Activated CD4-positive, alpha-beta T cell treated with anti-CD3 and anti-CD28 coated beads, Interleukin-2, amount 10 ng/mL, durations not matched to agents 24 days and 14 days (primary cell): ENCODE measurements at places on chromosomes 11 and 22. TPM values are rescaled to one million over a fixed set of nuclear protein-coding genes. Genes with fewer than 3 reads are reported as not detected.

- DNase-seq: no peak
- H3K27ac ChIP-seq: no peak overlapping the region
- H3K36me3 ChIP-seq: no peaks in the 10 kb centered on the region
These were observed 470.5 kb downstream of the ETS1 start for GRCh38 chr11:128116885-128117284.

DNA sequence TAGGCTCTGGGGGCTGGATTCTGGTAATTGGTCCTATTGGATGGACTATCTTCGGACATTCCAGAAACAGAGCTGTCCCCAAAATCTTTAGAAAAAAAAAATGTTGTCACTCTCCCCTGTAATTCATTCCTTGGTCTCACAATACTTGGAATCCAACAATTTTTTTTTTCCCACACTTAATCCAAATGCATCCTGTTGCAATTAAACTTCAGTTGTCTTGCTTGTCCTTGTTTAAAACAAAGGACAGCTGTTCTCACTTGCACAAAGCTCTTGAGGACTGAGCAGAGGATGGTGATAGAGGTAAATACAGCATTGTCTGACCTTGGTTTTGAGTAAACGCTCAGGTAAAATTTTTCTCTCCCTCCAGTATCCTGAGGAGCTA lies 75.3 kb downstream of the SC5D start:
- H3K27me3 ChIP-seq: no peaks in the 10 kb centered on the region
- peak overlapping the region; percentile 65 for H3K4me3 ChIP-seq
- H3K27ac ChIP-seq: peak overlapping the region; percentile 76
- peaks cover 35% of the 10 kb centered on the region for H3K4me1 ChIP-seq
- DNase-seq: no peak

ALX4 gene
- total RNA-seq: not detected in 2 replicates

DNA sequence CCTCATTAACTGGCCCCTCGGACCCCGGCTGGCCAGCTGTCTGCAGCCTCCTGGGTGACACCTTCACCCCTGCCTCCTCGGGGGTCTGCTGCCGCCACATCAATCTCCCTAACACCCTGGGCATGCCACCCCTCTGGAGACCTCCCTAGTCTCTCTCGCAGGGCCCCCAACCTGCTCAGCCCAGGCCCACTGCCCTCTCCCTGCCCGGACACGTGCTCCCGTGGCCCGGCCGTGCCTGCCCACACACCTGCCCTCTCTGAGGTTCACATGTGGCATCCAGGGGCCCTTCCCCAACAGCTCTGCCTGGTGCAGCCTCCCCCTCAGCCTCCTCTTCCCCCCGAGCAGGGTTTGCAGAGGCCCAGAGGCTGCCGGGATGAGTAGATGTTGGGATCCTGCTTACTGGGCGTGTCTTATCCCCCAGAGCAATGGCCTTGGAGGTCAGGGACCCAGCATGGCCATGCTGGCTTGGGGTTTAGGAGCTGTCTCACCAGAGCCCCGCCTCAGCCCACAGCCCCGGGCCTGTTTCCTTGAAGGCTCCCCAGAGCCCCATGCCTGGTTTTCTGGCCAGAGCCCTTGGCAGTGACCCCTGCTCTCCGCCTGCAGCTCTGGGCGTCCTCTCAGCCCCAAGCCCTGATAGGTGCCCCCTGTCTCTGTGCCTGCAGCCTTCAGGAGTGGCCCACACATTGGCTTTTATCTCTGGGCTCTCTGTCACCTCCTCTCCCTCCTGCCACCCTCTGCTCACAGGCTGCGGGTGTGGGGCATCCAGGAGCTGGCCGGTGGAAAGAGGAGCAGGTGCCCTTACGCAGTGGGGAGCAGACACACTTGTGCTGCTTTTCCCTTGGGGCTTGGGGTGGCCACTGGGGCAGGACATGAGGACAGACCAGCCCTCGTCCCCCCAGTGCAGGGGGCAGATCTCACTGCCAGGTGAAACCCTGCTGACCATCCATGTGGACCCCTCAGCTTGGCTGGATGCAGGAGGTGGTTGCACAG lies 25.7 kb upstream of the SEPTIN5 start:
- no peaks in the 10 kb centered on the region for H3K4me1 ChIP-seq
- peaks cover 8% of the 10 kb centered on the region for H3K27me3 ChIP-seq
- H3K4me3 ChIP-seq: no peak overlapping the region
- DNase-seq: no peak

DNA sequence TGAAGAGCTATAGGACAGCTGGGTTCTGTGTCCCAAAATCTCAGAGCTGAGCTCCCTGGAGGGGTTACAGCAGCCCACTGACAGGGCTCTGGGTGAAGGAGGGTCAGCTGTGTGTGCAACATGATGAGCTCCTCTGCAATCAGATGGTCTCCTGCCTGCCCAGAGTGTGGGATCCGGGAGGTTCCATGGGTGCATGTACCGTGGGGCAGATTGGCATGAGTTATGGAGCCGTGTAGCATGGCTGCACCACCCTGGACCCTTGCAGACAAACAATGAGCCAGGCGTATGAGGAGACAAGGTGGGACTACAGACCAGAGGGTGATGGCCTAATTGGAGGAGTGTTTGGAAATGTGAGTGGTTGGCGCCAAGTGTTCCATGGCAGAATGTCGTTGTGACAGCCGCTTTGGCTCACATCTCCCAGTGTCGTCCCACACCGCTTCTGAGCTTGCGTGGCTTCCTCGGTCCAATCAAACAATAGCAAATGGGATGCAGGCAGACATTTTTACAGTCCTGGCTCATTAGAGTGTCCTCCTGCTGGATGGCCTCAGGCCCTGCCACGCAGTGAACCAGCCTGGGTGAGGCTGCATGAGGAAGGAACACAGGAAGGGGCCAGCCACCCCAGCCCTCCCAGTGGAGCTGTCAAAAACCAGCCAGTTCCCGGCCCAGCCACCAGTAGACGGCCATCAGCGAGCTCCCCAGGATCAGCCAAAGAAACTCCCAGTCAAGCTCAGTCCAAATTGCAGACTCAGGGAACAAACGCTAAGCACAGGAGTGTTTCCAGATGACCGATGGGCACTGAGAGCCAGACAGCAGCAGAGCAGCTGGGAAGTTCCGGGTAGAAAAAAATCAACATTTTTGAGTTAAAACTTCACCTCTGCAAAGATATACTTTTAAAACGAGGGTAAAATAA lies 1066.9 kb downstream of the BRD1 start:
- DNase-seq: no peak
- no peaks in the 10 kb centered on the region for H3K27me3 ChIP-seq
- no peak overlapping the region for H3K4me3 ChIP-seq
- H3K36me3 ChIP-seq: no peaks in the 10 kb centered on the region
- H3K27ac ChIP-seq: no peak overlapping the region

DNA sequence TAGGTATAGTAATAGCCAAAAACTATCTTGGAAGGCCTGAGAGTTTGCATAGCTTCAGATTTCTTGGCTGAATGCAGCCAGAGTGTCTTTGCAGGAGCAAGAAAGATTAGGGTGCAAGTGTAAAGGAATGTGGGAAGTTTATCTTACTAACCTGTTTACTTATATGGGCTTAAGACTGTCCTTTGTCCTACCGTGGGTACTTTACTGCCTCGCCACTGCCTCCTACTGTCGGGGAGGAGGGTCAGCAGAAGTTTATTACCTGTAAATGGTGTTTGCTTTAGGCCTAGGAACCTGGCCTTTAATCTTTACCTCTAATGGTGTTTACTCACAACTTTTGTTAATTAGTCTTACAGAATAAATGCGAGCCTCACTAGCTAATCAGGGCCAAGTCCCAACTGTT lies 633.8 kb downstream of the DLG2 start:
- H3K27ac ChIP-seq: no peak overlapping the region
- no peak overlapping the region for H3K4me3 ChIP-seq
- H3K36me3 ChIP-seq: no peaks in the 10 kb centered on the region
- no peaks in the 10 kb centered on the region for H3K4me1 ChIP-seq
- H3K27me3 ChIP-seq: no peaks in the 10 kb centered on the region
- no peak for DNase-seq

PRR33 gene
- not detected in 2 replicates for total RNA-seq

GRCh38 chr11:26227301-26227746 lies 104.6 kb upstream of the ANO3 start:
- no peaks in the 10 kb centered on the region for H3K4me1 ChIP-seq
- H3K36me3 ChIP-seq: no peaks in the 10 kb centered on the region
- H3K27me3 ChIP-seq: no peaks in the 10 kb centered on the region
- DNase-seq: no peak

- H3K4me1 ChIP-seq: peaks cover 42% of the 10 kb centered on the region
- H3K27me3 ChIP-seq: no peaks in the 10 kb centered on the region
- H3K27ac ChIP-seq: peak overlapping the region; percentile 84
- H3K36me3 ChIP-seq: peaks cover 45% of the 10 kb centered on the region
These were observed 27.2 kb upstream of the ADORA2A start for GRCh38 chr22:24400034-24400725.

DNA sequence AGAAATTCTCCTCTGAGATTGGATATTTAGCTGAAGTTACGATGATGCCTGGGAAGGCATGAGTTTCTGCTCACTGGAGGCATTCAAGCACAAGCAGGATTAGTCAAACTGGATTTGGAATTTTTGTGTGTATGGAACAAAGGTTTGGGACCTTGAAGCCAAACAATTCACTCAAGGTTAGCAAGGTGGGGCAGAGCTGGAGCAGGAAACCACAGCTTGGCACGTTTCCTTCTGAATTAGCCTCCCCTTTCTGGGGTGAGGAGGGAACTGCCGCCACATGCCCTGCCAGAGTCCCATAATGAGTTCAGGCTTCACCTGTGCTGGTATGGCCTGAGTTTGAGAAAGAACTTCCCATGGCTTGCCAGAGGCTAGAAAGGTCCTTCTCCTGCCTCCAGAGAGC lies 50.9 kb upstream of the RRAS2 start:
- H3K36me3 ChIP-seq: no peaks in the 10 kb centered on the region
- peaks cover 36% of the 10 kb centered on the region for H3K4me1 ChIP-seq
- H3K4me3 ChIP-seq: no peak overlapping the region
- H3K27ac ChIP-seq: no peak overlapping the region
- H3K27me3 ChIP-seq: no peaks in the 10 kb centered on the region
- DNase-seq: no peak

GRCh38 chr11:113176599-113177360 lies 137.6 kb upstream of the TTC12 start:
- H3K4me1 ChIP-seq: no peaks in the 10 kb centered on the region
- H3K36me3 ChIP-seq: no peaks in the 10 kb centered on the region
- H3K4me3 ChIP-seq: no peak overlapping the region

DNA sequence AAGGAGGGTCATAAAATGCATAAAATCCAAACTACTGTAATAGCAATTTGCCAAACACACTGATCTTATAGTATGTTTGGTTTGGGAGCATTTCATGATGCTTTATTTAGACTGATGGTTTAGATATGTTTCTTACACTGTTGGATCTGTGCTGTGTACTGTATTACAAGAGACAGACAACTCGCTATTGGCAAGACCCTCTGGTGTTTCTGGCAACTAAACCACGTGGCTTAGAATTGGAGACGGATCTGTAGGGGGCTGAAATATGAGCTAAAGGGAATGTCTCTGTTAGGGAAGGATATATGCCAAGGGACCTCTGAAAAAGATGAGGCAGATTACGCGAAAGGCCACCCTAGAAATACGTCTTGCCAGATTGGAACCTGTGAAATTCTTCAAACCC lies 208.7 kb downstream of the BARX2 start:
- no peaks in the 10 kb centered on the region for H3K4me1 ChIP-seq
- no peak overlapping the region for H3K4me3 ChIP-seq
- H3K36me3 ChIP-seq: no peaks in the 10 kb centered on the region
- H3K27me3 ChIP-seq: no peaks in the 10 kb centered on the region
- H3K27ac ChIP-seq: no peak overlapping the region

AASDHPPT gene
- 43.8 and 45.7 TPM in 2 replicates for total RNA-seq

ACRV1 gene
- total RNA-seq: not detected in 2 replicates

AMPD3 gene
- total RNA-seq: 14.5 and 18.3 TPM in 2 replicates

DNA sequence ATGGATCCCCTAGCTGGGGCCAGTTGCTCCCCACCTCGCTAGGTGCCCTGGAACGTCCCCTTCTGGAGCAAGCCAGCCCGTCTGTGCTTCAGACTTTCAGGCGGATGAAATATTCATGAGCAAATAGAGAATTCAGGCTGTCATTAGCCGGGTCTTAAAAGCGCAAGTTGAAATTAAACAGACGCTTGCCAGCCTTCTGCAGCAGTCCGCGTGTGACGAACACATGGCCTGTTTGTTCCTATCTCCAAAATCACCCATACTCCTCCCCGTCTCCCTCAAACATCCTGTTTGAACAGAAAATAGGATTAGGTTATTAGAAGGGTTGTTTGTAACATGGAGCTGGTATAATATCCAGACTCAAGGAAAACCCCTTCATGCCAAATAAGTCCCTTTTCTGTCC lies 38.7 kb downstream of the MYO18B start:
- peaks cover under 1% of the 10 kb centered on the region for H3K4me1 ChIP-seq
- DNase-seq: no peak
- H3K36me3 ChIP-seq: peaks cover 2% of the 10 kb centered on the region
- H3K27me3 ChIP-seq: no peaks in the 10 kb centered on the region
- no peak overlapping the region for H3K27ac ChIP-seq

ATP6V1E1 gene
- 109 and 114 TPM in 2 replicates for total RNA-seq

RAC2 gene
- total RNA-seq: 519 and 540 TPM in 2 replicates

DNA sequence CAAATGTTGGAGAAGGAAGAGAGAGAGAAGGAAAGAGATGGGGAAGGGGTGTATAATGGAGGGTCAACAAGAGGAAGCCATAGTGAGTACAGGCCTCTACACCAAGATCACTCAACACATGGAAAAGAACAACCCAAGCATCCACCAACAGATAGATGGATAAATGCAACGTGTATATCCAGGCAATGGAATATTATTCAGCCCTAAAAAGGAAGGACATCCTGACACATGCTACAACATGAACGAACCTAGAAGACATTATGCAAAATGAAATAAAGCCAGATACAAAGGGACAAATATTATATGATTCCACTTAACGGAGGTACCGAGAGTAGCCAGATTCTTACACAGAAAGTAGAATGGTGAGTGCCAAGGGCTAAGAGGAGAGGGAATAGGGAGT lies 59.3 kb downstream of the NRXN2 start:
- H3K4me3 ChIP-seq: no peak overlapping the region
- peaks cover 3% of the 10 kb centered on the region for H3K27me3 ChIP-seq
- H3K36me3 ChIP-seq: no peaks in the 10 kb centered on the region

OR52A1 gene
- not detected in 2 replicates for total RNA-seq

GRCh38 chr11:73152086-73152853 lies 10.2 kb upstream of the FCHSD2 start:
- no peaks in the 10 kb centered on the region for H3K36me3 ChIP-seq
- no peaks in the 10 kb centered on the region for H3K27me3 ChIP-seq
- peak; percentile 65 for DNase-seq
- peak overlapping the region; percentile 54 for H3K27ac ChIP-seq

- H3K4me1 ChIP-seq: no peaks in the 10 kb centered on the region
- no peak overlapping the region for H3K27ac ChIP-seq
- no peaks in the 10 kb centered on the region for H3K36me3 ChIP-seq
- DNase-seq: no peak
- no peaks in the 10 kb centered on the region for H3K27me3 ChIP-seq
- no peak overlapping the region for H3K4me3 ChIP-seq
These were observed 540.4 kb downstream of the BUD13 start for GRCh38 chr11:116232364-116232828.

MTFP1 gene
- total RNA-seq: 79.3 and 80.5 TPM in 2 replicates
